Activated naive CD4-positive, alpha-beta T cell treated with anti-CD3 and anti-CD28 coated beads, Interleukin-2, amount 50 U/mL, for 16 hours (primary cell): ENCODE measurements at places on chromosomes 3 and 15.

DNA sequence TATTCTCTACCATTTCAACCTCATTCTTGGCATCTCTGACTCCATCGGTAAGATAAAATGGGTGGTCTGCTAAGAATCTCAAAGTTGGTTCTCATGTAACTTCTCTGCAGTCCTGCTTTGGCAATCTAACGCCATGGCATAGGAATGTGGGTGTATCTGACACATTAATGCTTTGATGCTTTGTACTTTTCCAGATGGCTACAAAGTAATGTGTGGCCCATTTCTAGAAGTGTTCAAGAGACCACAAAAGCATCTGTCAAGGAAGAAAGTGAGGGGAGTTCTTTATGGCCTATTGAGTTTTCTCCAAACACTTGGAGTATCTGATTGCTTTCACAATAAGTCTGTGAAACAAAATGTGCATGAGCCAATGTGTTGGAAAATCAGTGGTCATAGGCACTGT is 339.9 kb upstream of the TGFBR2 start:
- DNase-seq: no peak

GRCh38 chr3:55471522-55472280 is 15.4 kb downstream of the WNT5A start:
- DNase-seq: no peak

DNA sequence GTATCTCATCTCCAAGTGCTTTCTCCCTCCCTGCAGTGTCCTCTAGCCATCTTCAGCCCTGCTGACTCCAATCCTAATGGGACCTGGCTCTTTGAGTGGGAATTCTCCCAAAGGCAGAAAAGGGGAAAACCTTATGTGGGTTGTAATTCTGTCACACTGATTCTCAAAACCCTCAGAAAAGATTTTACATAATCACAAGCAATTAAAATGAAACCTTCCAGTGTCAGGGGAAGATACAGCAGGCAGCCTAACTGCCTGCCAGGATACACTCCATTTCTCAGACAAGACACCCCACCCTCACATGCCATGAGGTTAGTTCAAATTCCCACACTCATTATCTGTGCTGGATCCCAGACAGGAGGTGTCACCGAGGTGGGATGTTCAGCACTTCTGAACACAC is 121.4 kb downstream of the RFTN1 start:
- no peak for DNase-seq

DNA sequence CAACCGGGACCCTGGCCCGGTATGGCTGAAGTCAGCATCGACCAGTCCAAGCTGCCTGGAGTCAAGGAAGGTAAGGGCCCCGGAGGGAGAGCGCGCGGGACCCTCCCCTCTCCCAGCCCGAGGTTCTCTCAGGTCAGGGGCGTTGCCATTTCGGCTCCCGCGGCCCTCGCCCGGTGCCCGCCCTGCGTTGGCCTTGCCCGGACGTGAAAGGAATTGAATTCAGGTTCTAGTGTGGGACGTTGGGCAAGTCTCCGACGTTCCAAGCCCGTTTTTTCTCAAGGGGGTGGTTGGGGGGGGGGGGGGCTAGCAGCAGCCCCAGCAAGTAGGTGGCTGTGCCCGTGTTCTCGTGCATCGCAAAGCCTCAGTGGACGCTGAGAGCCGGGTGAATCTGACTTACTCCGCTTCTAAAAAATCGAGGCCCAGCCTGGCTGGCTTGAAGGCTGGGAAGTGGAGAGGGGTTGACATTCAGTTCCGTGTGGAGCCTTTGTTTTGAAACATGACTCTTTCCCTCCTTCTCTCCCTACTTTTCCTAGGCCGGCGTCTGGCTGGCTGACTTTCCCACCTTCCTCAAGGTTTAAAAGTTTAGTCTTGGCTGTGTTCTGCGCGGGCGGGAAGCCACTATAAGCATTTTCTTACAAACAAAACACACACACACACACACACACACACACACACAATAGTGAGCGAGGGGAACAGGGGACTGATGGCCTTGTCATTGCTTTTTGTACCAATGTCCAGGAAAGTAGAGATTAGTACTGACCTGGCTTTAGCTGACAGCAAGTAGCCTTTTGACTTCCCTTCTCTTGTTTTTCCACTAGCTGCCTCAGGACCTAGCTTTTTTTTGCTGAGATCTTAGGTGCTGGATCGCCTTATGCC is at the start of gene UTS2B:
Gene UTS2B (minus strand): TSS at position 873 of the 876 bp plus-strand sequence. CDS start 48,337 bp downstream, outside the sequence.
- DNase-seq: no peak

GRCh38 chr3:174089592-174089991 is 692.0 kb downstream of the NLGN1 start:
- DNase-seq: no peak

GRCh38 chr3:197333901-197334639 is 35.7 kb upstream of the DLG1 start:
- DNase-seq: no peak

- DNase-seq: no peak
These were observed 228.7 kb upstream of the ZNF385D start for GRCh38 chr3:21979706-21980105.

DNA sequence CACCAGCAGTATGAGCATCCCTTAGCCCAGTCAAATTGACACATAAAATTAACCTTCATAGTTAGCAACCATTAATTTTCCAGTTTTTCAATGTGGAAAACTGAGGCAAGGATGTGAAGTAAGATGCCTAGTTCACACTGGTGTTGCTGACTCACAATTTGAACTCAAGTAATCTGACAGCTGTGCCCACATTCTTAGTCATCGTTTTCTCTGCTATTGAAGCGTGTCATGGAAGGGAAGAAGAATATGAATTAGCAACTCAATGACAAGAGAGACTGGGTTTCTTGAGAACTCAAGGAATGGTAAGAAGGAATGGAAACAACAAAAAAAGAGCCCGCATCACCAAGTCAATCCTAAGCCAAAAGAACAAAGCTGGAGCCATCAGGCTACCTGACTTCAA is 261.4 kb downstream of the EPHA3 start:
- DNase-seq: no peak

DNA sequence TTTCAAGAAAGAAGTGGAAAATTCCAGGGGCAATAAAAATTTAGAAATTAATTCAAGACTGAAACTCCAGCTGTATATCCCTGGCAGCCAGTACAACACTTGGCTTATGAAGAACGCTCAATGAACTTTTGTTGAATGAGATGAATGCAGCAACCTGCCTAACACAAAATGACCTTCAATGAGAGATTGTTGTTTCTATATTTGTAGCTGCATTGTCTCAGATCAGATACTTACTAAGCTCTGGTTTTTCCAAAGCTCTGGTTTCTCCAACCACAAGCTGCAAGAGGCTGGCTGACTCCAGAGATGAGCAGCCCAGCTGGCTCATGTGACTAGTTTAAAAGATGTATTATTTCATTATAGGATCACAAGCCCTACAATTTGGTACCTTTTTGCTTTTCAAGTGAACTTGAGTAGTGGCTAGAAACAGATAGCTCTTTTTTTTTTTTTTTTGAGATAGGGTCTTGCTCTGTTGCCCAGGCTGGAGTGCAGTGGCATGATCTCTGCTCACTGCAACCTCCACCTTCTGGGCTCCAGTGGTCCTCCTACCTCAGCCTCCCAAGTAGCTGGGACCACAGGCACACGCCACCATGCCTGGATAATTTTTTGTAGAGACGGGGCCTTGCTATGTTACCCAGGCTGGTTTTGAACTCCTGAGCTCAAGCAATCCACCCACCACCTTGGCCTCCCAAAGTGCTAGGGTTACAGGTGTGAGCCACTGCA is 57.4 kb downstream of the UMPS start:
- DNase-seq: no peak

- no peak for DNase-seq
These were observed 183.2 kb downstream of the P3H2 start for GRCh38 chr3:189937302-189938127.

GRCh38 chr3:140085001-140085400 is 150.0 kb downstream of the CLSTN2 start:
- no peak for DNase-seq

DNA sequence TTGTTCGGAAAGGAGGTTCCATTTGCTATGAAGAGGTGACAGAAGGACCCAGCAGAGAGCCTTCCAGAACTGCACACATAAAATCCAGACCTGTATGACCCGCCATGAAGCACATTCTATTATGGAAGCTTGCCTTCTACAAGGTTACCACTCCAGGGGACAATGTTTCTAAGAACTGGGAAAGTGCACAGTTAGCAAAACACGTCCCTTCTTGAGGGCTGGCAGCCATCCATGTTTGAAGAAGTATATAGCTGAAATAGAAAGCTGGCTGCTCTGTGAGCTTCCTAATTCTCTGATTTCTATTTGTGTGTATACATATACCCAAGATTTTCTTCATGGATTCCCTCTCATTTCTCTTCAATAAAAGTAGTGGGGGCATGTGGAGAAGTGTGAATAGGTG is 74.6 kb downstream of the CNTN3 start:
- DNase-seq: no peak
